ENCODE measurements at places on chromosomes 7 and 10. TPM values are rescaled to one million over a fixed set of nuclear protein-coding genes. Genes with fewer than 3 reads are reported as not detected.

The CFAP69 gene
- 3.4 TPM for total RNA-seq

The HECW1 gene
- under 0.01 TPM for total RNA-seq

The PAPOLB gene
- total RNA-seq: under 0.01 TPM

The NT5C2 gene
- 34.4 TPM for total RNA-seq

The SSC4D gene
- total RNA-seq: 1.8 TPM
